CD8-positive, alpha-beta T cell (primary cell): ENCODE measurements at places on chromosomes 1 and 21.

GRCh38 chr1:36238433-36238832 lies 14.2 kb downstream of the THRAP3 start:
- DNase-seq = no peak

DNA sequence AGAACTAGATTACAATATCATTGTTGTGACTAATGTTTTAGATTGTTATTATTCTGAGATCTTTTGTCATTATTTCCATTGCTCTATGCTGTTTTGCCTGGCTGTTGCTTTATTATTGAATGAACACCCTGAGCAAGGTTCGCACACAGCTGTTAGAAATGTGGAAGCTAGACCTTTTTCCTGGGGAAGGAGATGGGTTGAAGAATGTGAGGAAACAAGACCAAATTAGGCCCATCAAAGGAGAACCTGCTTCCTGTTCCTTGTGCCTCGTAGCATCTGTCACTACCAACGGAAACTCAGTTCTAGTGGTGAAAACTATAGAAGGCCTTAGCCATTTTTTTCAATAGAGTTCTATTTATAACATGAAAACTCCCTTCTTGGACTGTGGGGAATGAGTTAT lies 68.7 kb downstream of the RGL1 start:
- DNase-seq = no peak

DNA sequence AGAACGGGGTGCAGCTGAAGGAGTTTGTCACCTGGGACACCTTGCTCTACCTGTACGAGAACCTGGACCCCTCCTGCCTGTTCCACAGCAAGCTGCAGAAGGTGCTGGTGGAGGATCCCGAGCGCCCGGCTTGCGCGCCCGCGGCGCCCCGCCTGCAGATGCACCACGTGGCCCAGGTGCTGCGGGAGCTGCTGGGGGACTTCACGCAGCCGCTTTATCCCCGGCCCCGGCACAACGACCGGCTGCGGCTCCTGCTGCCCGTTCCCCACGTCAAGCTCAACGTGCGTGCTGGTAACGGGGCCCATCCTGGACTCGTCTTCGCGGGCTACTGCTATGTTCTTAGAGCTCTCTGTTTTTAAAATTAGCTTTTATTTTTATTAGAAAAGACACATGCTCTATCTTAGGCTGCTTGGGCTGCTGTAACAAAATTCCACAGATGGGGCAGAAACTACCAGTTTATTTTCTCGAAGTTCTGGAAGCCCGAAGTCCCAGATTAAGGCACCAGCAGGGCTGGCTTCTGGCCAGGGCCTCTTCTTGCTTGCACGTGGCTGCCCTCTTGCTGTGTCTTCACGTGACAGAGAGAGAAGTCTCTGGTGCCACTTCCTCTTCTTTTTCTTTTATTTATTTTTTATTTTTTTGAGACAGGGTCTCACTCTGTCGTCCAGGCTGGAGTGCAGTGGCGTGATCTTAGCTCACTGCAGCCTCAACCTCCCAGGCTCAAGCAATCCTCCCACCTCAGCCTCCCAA lies 38.1 kb downstream of the TRPM2 start:
- DNase-seq = peak; percentile 8

- DNase-seq = no peak
Observed at GRCh38 chr1:230185076-230186001, 118.3 kb downstream of the GALNT2 start.

DNA sequence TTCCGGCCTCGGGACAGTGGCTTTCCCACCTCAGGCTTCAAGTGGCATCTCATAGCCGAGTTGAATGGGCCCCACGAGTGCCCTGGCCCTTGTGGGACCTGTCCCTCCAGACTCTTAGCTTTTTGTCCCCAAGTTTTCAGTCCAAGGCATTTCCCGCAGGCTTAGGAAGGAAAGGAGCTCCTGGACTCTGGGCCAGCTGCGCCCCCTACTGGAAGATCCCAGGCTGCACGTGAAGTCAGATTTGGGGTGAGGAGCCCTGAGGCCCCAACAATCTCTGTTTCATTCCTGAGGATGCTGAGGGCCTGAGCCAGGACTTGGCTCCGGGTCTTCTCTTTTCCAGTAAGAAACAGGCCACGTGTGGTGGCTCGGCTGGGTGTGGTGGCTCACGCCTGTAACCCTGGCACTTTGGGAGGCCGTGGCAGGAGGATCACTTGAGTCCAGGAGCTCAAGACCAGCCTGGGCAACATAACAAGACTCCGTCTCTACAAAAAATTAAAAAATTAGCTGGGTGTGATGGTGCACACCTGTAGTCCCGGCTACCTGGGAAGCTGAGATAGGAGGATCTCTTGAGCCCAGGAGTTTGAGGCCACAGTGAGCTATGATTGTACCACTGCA lies 67.4 kb downstream of the ARHGEF10L start:
- DNase-seq = no peak

- no peak for DNase-seq
Observed at GRCh38 chr1:98897479-98897878, 107.2 kb downstream of the PLPPR5 start.

DNA sequence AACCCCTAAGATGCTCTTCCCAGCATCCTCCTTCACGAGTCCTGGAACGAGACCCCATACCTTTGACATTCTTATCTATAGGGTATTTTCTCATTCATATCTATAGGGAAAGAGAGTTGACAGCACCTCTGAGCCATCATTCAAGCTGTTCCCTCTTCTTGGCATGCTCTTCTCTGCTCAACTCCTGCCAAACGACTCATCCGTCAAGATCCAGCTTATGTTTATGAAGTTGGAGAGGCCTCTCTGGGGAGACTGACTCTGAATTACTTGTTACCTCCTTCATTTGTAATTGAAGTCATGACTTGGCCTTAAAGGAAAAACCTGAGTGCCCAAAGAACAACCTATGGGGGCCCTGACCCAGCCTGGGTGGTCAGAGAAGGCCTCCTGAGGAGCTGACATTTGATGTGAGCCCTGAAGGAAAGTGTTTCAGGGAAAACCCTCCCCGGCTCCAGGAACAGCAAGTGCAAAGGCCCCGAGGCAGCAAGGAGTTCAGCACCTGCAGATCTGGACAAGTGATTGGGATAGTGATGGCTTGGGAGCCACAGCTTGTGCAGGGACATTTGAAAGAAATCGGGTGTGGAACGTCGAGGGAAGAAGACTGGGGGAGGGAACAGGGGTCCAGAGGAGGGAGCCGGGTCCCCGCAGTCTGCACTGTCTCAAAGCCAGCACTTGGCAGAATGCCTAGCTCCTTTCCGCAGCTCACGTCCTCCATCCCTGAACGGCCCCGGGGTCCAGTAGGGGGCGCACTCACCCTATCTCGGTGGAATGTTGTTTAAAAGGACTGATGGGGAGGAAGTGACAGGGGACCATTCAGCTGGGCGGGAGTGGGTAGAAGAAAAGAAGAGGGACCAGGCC lies 14.0 kb upstream of the CDA start:
- DNase-seq = peak; percentile 47

GRCh38 chr1:41580520-41581172 lies 96.2 kb upstream of the EDN2 start:
- DNase-seq = no peak

DNA sequence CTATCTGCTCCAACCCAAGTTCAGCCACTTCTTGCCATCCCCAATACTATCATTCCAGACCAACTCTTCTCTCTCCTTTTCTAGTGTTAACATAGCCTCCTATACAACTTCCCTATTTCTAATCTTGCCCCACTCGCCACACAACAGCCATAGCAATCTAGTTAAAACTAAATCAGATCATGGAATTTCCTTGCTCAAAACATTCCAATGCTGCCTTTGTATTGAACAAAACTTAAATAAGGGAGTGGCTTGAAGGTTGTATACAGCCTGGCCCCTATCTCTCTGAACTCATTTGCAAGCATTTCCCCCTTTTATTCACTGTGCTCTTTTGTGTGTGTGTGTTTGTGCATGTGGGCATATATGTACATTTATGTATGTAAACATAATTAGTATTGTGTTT lies 118.1 kb upstream of the SGIP1 start:
- DNase-seq = no peak

DNA sequence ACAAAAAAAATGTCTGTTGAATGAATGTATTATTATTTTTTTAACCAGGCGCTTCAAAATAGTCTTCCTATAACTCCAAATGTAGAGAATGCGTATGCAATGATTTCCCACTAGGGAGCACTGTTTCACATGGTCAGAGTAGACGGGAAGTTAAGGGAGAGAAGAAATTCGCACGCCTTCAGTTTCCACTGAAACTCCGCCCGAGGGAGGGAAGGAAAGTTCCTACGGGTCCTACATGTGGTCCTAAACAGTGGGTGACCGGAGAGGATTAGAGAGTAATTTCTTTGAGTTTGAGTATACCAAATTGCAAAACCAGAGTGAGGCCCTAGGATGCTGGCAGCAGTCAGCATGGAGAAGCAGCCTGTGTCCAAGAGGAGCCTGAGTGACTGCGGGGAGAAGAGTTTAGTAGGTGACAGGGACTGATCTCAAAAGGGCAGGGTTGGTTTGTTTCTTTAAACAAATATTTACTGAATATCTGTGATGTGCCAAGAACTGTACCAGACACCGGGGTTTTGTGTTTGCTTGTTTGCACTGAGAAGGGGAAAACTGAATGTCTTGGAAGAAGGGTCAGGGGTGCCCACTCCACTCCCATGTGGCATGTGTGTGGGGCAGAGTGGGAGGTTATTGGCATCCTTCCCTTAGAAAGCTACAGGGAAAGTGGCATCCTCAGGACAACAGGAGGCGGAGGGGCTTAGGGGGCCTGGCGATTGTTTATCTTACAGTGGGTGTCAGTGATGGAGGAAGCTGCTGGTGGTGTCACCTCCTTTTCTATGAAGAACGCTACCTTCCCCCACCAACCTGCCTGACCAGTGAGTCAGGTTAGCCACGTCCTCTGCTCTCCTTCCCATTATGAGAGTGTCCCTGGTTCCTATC lies 22.8 kb downstream of the RNU5D-1 start:
- peak; percentile 31 for DNase-seq

- peak; percentile 85 for DNase-seq
Observed at GRCh38 chr21:31580866-31581276, 78.6 kb upstream of the SOD1 start.

GRCh38 chr21:39168800-39169199 lies 14.5 kb downstream of the PSMG1 start:
- no peak for DNase-seq

DNA sequence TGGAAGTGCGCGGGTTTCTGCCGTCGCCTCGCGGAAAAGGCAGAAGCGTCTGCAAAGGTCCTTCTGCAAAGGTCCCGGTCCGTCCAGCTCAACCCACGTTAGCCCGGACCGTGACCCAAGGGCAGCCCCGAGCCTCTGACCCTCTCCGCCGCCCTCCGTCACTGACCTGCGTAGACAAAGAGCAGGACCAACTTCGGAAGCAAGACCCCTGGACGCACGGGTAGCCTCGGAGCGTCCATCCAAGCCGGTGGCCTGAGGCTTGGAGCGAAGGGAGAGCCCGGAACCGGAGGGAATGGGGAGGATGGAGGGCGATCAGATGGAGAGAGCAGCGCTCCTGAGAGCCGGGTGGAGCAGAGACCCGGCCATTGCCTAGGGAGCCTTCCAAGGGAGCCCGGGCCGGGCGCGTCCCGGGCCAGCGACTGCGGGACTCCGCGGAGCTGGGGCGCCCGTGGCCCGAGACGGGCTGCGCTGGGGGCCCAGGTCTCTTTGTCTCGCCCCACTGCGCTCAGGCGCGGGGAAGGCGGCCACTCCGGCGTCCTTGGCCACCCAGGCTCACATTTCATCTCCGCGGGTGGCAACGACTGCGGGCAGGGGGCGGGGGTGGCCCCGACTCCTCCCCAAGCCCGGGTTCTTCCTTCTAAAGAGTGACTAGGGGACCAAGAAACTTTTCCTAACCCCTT lies at the start of gene CYYR1:
Gene CYYR1, minus strand, starts transcription at position 585 of the 680 bp plus-strand sequence. Its CDS starts 346 bp downstream, at position 239.
- no peak for DNase-seq
